Left colon (tissue), 2 donors: ENCODE measurements at places on chromosomes 11 and 22. TPM values are rescaled to one million over a fixed set of nuclear protein-coding genes. Genes with fewer than 3 reads are reported as not detected.

The ROBO4 gene
- total RNA-seq, result 4.8 TPM

DNA sequence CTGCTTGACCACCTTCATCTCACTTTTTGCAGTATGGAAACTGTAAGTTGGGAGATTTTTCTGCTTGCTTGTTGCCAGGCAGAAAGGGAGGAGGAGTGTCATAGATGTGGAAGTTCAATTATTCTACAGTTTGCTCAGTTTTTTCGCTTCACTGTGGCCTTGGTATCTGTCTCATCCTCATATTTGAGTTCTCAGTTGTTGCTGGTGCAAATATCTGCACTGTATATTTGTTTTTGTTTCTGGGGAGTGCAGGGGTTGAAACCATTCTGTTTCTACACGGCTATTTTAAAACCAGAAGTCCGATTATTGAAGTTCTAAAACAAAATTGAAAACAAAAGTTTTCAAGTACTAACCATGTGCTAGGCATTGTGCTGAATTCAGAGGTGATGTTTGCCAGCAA, 153.4 kb downstream of the JRKL start:
- DNase-seq, result no peak

GRCh38 chr11:12064136-12064953, 46.0 kb upstream of the MICAL2 start:
- no peak for DNase-seq

DNA sequence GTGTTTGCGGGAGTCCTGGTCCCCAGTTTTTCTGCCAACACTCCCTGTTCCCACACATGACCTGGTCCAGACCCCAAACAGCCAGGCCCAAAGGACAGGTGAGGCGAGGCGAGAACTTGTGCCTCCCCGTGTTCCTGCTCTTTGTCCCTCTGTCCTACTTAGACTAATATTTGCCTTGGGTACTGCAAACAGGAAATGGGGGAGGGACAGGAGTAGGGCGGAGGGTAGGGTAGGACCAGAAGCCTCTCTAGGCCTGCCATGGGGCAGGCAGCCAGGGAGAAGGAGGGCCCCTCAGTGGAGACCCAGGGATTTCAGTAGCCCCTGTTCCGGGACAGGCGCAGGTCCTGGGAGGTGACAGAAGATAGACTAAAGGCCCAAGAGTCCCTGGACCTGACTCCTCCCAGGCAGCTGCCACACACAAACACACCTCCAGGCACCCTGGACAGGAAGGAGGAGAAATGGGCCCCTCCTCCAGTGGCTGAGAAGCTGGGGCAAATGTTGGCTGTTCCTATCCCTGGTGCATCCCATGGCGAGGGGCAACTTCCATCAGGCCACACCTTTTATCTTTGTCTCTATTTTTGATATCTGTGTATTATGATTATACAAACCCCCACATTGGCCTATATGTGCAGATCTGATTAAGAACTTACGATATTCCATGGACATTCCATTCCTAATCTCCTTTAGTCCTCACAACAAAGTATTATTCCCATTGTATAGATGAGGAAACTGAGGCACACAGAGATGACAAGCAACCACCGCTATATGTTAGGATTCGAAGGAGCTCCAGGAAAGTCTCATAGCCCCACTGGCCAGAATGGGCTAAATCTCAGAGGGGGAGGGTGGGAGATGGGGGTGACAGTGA, 626 bp upstream of the F2 start:
- peak; percentile 51 for DNase-seq
